ENCODE measurements at places on chromosomes 12 and 14.
A peak's percentile ranks its signal among the peaks of the same experiment; 100 is the strongest.

DNA sequence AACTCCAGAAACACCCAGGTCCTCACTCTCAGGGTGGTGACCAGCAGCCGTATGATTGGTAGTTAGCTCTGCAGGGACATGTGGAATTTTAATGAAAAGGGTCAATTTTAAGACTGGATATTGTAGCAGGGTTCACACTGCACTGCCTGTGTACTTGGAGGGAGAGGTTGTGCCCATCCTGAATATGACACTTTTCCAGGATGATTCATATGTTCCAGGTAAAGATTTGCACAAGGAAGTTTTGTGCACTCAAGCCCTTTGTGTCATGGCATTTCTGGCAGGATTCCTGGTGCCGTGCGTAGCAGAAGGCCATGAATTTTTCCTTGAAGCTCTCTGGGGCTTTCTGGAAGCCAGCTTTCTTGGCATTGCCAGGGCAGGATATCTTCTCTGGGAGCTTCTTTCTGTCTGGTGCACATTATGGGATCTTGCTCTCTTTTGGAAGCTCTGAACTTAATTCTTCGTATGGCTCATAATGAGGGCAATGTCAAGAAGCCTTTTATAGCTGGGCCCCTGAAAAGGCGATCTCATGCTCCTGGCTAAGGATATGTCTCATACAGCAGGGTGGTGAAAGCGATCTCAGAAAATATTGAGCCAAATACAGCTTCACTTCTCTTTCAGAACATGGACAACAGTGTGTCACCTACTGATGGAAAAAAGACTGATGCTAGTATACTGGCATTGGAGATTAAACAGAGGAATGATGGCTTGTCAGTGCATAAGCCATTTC, 1133.9 kb downstream of the AACS start:
- no peak for DNase-seq

GRCh38 chr14:105700622-105701288, 174.4 kb downstream of the TMEM121 start:
- DNase-seq: no peak

DNA sequence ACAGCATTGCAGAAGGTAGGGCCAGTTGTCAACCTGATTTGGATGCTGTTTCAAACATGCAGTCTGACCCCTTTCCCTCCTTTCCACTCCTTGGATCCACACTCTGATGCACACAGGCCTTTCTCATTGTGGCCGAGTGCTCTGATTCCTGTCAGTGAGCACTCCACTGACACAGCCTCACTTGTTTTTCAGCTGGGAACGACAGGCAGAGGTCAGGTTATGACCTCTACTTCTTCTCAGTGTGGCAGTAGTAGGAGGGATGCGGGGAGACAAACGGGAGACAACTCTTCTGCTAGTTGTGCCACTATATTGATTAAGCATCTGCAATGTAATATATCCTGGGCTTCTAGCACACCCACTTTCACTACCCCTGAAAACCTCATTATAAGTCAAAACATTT, 61.8 kb downstream of the DERA start:
- no peak for DNase-seq

DNA sequence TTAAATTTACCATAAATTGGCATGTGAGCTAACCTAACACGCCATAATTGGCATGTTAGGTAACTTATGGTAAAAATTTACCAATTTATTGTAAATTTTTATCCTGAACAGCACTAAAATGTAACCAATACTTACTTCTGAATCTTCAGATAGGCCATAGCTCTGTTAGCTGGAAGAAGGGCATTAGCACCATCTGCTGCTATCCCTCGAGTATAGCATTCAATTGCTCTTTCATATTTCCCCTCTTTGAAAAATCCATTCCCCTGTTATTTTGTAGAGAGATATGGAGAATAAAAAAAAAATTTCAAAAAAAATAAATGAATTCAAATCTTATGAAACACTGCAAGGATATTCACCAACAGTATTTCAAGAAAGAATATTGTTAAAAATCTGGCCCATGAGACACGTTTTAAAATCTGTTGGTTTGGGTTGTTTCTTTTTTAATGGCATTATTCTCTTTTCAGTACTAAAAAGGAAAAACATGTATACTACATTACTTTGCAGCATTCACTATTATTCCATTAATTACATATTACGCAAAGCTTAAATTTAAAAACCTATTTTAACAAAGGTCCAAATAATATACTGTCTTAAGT, 19.1 kb downstream of the RPAP3 start:
- DNase-seq: peak; percentile 41

GRCh38 chr12:65022421-65022820, 98.7 kb downstream of the WIF1 start:
- peak; percentile 94 for DNase-seq

GRCh38 chr12:32997471-32997870, 100.9 kb upstream of the PKP2 start:
- no peak for DNase-seq

DNA sequence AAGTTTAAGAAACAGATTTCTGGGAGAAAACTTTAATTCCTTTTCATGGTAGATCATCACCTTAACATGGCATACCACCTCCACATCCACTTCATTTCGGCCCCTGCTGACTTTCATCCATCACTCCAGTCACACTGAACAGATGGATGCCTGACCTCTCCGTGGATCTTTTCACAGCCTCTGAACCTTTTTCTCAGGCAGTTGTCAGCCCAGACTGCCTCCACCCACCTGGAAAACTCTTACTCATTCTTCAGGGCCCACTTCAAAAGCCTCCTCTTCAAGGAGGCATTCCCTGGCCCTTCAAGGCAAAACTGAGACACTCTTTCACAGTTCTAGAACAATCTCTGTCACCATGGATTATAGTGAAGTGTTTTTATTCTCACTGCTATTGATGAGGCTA, 52.9 kb downstream of the GXYLT1 start:
- DNase-seq: no peak

- DNase-seq: no peak
These were observed 63.2 kb downstream of the KDM5A start for GRCh38 chr12:325906-326305.

DNA sequence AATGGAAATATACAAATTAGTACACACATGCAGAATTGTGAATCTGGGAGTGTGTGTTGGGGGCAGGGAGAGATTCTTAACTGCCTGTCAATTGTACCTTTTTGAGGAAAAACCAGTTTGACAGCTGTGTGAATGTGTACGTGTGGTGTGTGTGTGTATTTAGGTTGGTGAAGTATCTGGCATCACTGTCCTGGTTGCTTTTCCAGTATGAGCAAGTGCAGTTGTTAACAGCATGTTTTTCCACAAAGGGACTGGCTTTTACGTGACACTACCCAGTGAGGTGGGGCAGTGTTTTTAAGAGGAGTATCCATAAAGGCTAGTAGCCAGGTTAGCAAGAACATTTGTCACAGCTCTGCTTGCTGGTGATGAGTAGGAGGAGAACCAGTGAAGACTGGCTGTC, 56.1 kb downstream of the DAAM1 start:
- DNase-seq: no peak

- no peak for DNase-seq
These were observed 9.4 kb downstream of the ANKRD9 start for GRCh38 chr14:102500158-102500662.

GRCh38 chr14:70515811-70516210, 19.0 kb downstream of the ADAM20 start:
- DNase-seq: no peak

DNA sequence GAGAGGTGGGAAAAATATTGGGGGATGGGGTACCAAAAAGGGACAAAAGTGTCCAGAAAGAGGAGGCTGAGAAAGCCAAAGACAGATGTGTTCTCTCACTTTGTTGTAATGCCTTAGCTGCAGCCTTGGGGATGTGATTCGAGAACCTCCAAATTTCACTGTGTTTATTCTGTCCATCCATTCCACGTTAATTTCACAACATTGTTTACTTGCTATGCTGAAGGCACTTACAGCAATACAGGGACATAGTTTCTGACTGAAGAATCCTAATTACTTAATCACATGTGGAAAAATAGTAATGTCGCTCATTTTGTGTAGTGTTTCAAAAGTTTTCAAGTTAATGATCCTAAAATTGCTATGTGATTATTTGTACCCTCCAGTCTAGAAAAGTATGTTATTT, 146.2 kb upstream of the SLC38A2 start:
- DNase-seq: no peak

DNA sequence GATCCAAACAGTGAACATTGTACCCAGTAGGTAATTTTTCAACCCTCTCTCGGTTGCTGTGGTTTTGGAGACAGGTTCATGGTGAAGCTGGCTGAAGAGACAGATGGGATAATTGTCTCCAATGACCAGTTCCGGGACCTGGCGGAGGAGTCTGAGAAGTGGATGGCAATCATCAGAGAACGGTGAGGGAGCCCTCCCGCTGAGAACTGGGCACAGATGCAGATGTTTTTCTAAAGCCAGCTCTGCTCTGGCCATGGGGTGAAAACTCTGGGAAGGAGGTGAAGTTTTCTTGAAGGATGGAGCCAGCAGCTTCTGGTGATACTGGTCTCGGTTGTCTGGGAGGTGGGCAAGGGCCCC, 6.2 kb downstream of the KHNYN start:
- no peak for DNase-seq

DNA sequence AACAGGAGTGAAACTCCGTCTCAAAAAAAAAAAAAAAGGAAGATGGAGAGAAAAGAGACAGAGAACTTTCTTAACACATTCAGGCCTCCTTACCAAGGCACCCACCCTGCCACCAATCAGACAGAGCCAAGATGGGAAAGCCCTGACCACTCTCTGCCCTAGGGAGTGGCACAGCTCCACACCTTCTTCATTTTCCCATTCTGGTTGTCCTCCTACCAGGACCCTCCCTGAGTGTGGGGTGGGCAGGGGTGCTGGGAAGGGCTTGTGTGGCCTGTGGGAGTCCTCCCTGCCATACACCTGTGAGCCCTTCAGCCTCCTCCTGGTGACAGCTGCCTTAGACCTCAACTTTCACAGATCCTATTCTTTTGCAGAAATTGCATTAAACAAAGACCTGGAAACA, 513.6 kb downstream of the BCL11B start:
- no peak for DNase-seq

DNA sequence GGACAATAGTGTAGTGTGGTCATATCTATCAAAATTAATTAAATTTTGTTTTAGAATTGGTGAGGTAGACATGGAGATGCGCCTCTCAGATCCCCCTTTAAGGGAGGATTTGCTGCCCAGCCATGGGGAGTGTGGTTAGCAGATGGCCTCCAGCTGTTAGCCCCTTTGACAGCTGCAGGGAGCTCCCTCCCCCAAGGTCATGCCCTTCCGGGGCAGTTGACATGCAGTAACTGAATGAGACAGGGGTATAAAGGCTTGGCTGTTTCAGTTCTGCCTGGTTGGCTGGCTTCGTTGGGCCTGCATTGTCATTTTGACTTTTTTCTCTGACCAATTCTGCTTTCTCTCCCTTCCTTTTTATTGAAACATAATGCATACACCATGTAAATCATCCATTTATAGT, 291.5 kb upstream of the SRRM4 start:
- DNase-seq: no peak

- DNase-seq: no peak
These were observed 6.0 kb upstream of the KRT4 start for GRCh38 chr12:52819731-52820510.

DNA sequence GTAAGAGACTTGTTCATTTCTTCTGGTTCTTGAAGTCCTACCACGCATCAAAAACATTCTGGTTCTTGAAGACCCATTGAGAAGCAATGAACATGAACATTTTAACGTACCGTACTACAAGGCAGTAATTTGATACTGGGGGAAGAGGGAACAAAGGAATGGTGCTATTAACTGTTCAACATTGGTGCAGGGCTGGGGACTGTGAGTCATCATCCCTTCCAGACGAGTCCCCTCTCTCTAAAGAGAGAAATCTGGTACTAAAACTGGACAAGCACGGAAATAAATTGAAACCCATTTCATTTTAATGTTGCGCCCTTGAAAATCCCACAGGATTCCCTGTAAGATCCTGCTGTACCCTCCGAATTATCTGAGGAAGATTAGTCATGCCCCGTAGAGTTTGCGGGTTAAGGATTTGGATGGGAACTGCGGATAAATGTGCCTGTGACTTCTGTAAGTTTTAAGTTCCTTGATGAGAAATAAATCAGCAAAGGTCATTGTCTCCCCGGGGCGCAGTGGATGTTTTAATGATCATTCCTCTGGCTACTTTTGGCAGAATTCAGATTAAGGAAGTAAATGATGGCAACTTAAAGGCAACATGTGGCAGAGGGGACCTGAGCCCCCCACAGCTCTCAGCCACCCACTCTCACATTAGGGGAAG, 78.6 kb downstream of the KCNK13 start:
- DNase-seq: no peak

DNA sequence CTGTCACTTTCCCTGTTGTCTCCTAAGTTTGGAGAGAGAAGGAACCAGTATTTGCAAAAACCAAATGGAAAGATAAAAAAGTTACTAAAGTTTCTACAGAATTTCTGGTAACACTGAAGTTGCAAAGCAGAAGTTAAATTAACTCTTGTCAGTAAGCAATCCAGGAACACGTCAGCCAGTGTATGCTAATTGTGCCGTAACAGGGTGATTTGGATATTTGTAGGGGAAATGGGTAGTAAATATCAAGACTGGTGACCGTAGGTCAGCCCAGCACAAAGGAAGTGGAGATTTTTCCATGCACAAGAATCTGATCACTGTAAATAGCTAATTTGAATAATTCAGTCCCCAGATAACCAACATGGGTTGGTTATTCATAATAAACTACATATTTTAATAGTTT, 2.3 kb downstream of the CDKN1B start:
- DNase-seq: peak; percentile 38

DNA sequence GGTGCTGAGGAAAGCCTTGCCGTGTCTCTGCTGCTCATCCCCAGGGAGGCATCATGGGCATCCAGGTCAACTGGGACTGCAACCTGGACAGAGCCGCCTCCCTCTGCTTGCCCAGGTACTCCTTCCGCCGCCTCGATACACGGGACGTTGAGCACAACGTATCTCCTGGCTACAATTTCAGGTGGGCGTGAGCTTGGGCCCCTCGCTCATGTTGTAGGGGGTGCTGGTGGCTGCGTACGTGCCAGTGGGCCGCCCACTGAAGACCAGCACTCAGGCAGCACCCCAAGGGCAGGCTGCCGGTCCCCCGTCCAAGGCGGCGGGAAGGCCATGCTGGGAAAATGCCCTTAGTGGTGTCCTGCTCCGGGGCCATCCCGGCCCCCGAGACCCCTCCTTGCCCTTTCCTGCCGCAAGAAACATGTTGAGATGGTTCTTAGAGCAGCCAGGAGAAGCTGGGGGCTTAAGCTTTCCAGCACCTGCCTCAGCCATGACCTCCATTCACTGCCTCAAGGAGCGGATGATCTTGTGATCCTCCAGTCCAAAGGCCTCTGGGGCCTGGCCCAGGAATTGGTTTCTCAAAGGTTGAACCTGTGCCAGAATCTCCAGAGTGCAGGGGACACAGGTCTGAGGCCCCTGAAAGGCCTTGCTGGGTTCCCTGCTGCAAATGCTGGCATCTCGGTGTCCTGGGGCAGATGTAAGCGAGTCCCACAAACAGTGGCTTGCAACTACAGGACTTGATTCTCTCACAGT, 19.2 kb downstream of the P2RX4 start:
- DNase-seq: peak; percentile 75

DNA sequence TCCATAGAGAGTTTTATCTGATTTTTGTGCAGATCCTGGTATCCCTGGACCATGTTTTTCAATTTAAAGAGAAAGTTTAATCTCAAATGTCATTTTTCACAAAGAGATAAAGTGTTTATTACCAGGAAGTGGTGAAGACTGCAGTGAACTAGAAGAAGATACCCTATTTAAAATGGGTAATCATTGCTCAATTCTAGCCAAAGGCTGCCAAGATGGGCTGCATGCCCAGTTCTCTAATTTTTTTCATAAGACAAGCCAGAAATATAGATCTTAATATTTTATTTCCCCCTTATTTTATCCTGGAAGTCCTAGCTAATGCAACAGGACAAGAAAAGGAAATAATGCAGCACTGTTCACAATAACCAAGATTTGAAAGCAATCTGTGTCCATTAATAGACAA, 343.5 kb downstream of the PCNX1 start:
- DNase-seq: no peak
